ENCODE measurements at places on chromosomes 12 and 14.

DNA sequence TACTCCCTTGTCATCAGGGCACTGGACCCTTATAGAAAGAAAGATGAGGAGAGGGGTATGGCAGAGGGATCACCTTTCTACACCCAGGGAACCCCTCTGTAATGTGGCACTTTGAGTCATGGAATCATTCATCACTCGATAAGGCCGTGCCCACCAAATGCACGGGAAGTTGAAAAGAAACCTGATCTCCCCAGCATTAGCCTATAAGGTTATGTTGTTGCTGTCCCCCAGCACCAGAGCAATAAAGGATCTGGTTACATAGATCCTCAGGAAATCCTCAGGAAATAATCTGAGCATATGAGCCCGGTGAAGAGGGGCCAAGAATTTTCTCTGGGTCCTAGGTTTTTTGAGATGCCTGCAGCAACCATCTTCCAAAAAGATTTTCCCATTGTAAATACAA lies 148.8 kb upstream of the CRY1 start:
- no peak for DNase-seq

- no peak for DNase-seq
Measured at GRCh38 chr14:22296722-22297121, 292.3 kb downstream of the DAD1 start.

GRCh38 chr12:21825886-21826617 lies 51.5 kb upstream of the KCNJ8 start:
- DNase-seq: no peak

DNA sequence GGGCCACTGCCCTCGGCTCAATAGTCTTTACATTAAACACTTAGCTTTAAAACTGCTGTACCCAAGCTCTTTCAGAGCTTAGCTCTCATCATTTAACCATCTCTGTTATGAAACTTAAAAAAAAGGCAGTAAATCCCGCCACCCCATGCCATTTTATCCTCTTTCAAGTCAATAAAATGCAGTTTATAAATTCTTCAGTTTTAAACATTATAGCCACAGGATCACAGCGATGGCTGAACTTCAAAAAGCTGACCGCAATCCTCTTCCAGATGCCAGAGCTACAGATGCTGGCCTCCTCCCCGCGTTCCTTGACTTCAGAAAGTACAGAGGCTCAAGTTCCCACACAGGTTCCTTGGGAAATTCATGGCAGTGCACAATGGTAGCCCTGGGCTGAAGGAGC lies 4.2 kb downstream of the OR10G3 start:
- no peak for DNase-seq

- no peak for DNase-seq
Measured at GRCh38 chr14:39592116-39592789, 160.0 kb upstream of the FBXO33 start.

DNA sequence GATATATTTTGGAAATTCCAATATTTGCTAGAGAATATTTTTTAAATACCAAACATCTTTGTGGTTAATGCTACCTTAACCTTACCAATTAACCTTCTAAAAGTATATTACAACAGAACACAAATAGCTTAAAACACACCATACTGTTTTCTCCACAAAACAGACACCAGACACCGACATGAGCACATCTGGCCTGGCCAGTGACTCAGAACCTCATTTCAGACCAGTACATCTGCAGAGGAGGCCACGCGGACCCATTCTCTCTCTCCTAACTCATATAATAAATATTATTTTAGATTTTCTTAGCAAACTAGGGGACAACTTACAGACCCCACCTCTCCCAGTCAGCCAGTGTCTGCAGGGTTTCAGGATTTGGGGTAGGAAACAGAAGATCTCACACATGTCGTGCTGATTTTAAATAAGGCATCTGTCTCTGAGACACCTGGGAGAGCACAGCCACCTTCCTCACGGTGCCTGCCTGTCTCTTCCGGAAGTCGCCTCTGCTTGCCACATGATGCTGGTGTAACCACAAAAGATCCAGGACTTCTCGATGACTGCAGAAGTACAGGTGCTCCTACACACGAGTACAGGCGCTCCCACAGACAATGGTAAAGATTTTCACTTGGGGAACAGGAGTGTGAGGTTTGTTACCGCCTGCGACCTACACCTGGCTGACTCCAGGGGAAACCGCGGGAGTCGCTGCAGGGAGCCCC lies 9.7 kb upstream of the ANKLE2 start:
- peak; percentile 37 for DNase-seq

DNA sequence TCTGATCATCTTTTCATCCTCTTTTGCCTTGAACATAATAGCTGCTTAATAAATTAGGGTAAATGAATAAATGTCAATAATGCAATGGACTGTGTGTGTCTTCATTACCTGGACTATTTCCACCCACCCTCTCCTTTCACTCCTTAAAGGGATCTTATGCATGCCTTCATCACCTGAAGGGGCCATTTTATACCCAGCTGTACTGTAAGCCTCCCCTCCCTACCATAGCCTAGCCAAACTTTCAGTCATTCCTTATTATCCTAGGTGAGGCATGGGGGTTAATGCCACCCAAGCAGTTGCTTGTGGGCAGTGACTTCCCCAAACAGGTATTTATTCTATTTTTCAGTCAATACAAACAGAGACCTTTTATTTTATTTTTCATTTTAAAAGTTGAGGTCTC lies 127.8 kb upstream of the PARP11 start:
- DNase-seq: no peak

- DNase-seq: no peak
Measured at GRCh38 chr14:60998617-60999016, 17.6 kb downstream of the SLC38A6 start.

Data from effector CD4-positive, alpha-beta T cell (primary cell).